Inflammatory macrophage (primary cell): ENCODE measurements at places on chromosomes 4 and X.

- DNase-seq, result no peak
Observed at GRCh38 chr4:6229095-6229494, 28.7 kb upstream of the JAKMIP1 start.

DNA sequence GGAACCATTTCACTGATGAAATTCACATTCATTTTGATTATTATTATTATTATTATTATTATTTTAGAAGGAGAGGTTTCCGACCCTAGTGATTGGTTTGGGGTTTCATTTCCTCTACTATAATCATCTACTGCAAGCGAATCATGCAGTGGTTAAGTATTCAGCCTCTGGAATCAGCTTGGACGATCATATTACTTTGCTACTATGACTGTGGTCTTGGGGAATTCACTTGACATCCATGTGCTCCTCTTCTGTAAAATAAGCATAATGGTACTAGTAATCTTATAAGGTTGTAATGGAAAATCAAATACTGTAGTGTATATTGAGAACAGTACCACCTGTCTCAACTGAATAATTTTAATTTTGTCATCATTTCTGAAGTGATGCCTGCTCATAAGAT lies 132.1 kb upstream of the SLC4A4 start:
- DNase-seq, result no peak

GRCh38 chr4:70873216-70873615 lies 29.0 kb upstream of the MOB1B start:
- no peak for DNase-seq

DNA sequence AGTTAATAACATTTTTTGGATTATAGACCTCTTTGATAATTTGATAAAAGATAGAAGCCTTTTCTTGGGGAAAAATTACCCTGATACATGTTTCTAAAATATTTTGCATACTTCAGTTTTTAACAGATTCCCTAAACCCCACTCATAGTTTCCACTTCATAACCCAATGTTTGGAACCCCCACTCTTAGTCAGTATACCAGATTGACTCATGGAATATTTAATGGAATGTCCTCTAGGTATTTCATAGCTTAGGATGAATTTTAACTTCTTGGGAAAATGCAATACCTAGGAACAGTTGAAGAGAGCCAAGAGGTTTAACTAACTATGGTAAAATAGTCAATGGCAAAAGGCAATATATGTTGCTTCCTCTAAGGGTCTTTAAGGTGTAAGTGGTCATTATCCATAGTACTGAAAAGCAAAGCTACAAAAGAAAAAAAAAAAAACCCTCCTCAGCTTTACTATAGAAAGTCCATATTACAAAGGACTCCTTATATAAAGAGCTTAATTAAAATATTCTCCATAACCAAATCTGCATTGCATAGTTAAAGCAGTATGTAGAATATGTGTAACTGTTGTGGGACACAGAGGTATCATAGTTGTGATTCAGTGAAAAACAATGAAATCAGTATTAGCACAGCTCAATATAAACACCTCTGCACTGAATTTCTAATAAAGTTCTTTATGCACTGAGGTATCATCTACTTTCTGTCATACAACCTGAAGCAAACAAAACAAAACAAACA lies 159.9 kb downstream of the PCDH7 start:
- DNase-seq, result no peak

- no peak for DNase-seq
Observed at GRCh38 chr4:21544415-21544814, 404.2 kb downstream of the KCNIP4 start.

DNA sequence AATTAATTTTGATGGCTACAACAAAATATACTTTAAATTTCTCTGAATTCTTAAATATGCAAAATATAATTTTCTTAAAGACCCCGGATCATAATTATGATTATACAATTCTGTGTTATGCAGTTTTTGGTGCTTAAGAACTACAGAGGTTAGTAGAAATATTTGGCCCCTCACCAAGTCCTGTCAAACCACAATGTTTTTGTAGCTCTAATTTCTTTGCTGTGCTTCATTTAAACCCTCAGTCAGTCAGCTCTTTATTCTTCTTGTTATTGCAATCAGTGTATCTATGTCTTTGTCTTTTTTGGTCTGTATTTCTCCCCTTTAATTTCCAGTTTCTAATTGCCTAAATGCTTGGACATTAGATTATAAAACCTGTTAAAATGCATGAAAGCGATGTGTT lies 186.1 kb downstream of the CAMK2D start:
- DNase-seq, result no peak

DNA sequence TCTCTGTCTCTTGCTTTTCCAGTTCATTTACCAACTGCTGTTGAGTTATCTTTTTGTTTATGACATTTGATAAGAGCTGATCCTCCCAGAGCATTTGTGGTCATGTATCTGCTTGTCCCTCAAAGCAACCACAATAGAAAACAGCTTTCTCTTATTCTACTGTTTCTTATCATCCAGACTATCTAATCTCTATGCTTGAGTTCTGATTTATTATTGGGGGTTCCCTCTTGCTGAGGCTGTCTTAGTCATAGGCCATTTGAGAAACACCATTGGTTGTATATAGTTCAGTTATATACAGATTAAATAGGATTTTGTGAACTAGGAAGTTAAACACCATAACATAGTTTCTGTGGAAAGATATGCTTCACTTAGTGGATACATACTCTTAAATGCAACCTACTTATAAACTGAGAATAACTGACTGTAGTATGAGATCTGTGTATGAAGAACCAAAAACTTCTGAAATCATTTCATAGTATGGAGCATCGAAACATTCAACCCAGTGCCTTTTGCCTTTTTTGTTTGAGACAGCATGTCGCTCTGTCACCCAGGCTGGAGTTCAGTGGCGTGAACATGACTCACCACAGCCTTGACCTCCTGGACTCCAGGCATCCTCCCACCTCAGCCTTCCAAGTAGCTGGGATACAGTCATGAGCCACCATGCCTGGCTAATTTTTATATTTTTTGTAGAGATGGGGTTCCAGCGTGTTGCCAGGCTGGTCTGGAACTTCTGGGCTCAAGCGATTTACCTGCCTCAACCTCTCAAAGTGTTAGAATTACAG lies 75.8 kb downstream of the STIM2 start:
- DNase-seq, result peak; percentile 83

GRCh38 chr4:153489856-153490558 lies 23.8 kb downstream of the TMEM131L start:
- DNase-seq, result no peak

- DNase-seq, result no peak
Observed at GRCh38 chrX:94107981-94108380, 434.0 kb downstream of the FAM133A start.

GRCh38 chr4:74218201-74218600 lies 60.3 kb downstream of the MTHFD2L start:
- no peak for DNase-seq

GRCh38 chr4:1851575-1852410 lies 4.2 kb downstream of the LETM1 start:
- peak; percentile 51 for DNase-seq

GRCh38 chrX:51459125-51459524 lies 37.3 kb downstream of the NUDT11 start:
- DNase-seq, result peak; percentile 12

- no peak for DNase-seq
Observed at GRCh38 chr4:158285429-158286216, 75.3 kb downstream of the TMEM144 start.

GRCh38 chr4:141645611-141646340 lies 9.4 kb downstream of the IL15 start:
- DNase-seq, result peak; percentile 4

GRCh38 chrX:19194285-19195242 lies 72.3 kb upstream of the ADGRG2 start:
- no peak for DNase-seq

GRCh38 chrX:2183193-2183725 lies 317.5 kb downstream of the DHRSX start:
- no peak for DNase-seq

DNA sequence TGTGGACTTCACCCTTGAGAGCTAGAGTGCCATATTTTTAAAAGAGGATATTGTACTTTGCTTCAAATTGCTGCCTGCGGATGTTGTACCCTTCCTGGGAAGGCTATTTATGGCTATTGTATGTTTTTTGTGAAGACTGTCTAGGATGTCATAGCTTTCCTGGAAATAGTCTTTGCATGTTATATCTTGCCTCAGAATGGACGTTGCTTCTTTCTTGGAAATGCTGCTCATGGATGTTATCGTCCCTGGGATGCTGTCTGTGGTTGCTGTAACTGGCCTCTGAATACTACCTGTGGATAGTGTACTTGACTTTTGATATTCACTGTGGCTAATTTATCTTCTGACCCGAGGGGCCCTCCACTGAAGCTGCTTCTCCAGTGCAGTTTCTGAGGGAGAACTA lies 146.8 kb downstream of the ENOX2 start:
- DNase-seq, result no peak

GRCh38 chr4:156291317-156291716 lies 337.7 kb upstream of the CTSO start:
- DNase-seq, result no peak

DNA sequence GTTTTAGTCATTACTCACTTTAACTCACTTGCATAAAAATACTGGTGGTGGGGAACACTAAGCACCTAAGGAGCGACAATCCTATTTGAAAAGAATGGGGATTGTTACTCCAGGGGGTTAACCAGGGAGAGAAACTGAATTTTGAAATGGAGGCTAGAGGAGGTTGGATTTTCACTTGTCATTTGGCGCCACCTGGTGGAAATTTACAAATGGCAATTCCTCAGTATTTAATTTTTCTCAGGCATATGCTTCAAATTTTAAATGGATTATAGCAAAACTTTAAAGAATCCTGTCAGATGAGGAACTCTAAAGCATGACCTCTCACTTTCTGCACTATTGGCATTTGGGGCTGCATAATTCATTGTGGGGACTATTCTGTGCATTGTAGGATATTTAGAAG lies 2.7 kb upstream of the GEMIN8 start:
- peak; percentile 46 for DNase-seq

- DNase-seq, result no peak
Observed at GRCh38 chrX:146614663-146615478, 194.7 kb upstream of the CXorf51B start.

- peak; percentile 93 for DNase-seq
Observed at GRCh38 chrX:2696698-2697215, 5.7 kb downstream of the CD99 start.

DNA sequence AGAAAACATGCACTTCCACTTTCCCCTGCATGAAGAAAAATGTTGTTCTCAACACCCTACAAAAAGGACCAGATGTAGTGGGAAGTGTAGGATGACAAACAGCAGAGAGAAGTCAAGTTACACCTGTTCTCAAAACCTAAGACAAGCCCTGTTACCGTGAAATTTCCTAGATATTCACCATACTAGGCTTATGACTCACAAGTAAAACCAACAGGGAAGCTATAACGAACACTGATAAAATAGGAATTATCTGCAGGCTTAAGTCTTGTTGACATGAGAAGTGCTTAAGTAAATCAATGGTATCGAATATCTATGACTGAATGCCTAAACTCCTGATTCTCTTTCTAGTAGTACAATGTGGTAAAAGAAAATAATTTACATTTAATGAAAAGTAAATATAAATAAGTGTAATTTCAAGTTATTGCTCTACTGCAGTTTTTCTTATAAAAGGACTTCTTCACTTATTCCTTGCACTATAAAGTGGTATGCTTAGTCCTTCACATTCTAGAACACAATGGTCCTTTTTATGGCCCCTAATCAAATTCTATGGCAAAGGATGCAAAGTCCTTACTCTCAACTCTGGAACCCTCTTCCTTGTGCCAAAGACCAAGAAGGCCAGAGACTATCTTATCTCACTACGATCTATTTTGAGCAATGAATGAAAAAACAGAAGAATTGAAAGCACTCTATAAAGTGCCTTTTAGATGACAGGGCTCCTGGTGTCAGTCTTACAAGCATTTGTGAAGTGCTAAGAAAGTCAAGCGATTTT lies 19.6 kb downstream of the AP1S2 start:
- no peak for DNase-seq

DNA sequence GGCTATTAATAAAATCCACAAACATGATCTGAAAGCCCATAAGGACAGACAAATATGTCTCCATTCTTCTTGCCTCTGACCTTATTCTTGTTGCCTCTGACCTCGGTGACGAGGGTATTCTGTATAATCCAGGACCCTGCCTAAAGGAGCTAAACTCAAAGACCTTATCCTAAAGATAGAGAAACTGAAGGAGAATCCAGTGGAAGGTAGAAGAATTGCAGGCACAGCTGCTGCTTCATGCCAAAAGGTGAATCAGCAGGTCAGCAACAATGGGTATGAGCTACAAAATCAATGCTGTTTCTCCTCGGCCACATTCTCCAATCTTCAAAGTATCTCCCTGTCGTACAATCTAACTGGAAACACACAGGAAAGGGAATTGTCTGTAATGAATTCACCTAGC lies 71.4 kb downstream of the INTS6L start:
- no peak for DNase-seq

DNA sequence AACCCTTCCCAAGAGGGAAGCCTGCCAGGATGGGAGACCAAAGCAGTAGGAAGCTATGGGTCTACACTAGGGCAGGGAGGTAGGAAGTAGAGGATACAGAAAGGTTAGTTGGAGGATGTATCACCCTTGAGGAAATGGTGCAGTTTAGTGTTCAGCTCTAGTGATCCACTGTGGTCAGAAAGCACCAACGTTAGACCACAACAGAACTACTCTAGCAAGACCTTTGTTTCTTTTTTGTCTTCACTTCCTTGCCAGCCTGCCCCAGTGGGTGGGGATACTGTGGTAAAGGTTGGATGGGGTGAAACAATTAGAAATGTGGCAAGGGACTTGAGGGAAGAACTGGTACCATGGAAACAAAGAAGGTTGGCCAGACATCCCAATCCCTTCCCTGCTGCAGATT lies 83.3 kb downstream of the DDIT4L start:
- DNase-seq, result no peak

GRCh38 chr4:170413951-170414350 lies 324.2 kb upstream of the AADAT start:
- DNase-seq, result no peak

DNA sequence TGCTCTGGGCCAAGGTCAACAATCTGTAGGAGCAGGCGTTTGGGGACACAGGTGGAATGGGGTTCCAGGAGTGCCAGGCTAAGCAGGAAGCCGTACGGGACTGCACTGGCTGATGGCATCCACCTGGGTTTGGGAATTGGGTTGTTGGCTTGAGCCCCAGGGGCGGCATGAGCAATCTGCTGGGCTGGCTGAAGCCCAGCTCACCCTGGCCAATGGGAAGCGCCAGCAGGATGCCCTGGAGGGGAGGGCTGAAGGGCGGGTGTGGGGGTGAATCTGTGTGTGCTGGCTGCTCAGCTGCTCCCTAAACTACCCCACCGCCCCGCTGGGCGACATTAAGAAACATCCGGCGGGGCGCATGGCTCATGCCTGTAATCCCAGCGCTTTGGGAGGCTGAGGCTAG lies 8.9 kb upstream of the RGS12 start:
- DNase-seq, result no peak
